Stimulated activated CD4-positive, alpha-beta T cell treated with anti-CD3 and anti-CD28 coated beads, Interleukin-2, amount 100 ng/mL, for 48 hours (primary cell): ENCODE measurements at places on chromosomes 6 and 20.

GRCh38 chr6:130129762-130130246 lies 92.9 kb downstream of the SAMD3 start:
- no peak for DNase-seq

- DNase-seq: no peak
These were observed 340.2 kb downstream of the ARHGAP18 start for GRCh38 chr6:129369737-129370136.

- no peak for DNase-seq
These were observed 71.6 kb downstream of the BANF2 start for GRCh38 chr20:17771206-17772004.

DNA sequence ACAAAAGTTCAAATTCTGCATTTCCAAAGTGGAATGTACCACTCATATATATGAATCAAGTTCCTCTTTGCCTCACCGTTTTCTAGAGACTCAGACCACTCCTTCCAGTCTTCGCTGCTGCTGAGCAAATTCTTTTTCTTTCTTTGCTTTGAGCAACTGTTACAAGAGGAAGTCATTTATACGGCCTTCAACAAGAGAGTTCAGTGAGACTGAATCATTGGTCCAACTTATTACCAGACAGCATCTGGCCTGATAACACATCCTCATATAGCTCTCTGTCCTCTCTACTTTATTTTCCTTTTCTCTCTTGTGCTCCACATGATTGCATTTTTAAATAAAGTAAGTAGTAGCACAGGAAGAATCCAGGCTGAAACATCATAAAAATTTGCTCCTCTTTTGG lies 652.7 kb downstream of the PHF3 start:
- no peak for DNase-seq

GRCh38 chr6:149451376-149452036 lies 33.3 kb downstream of the ZC3H12D start:
- no peak for DNase-seq

- no peak for DNase-seq
These were observed 18.9 kb downstream of the VPS52 start for GRCh38 chr6:33252759-33253158.

GRCh38 chr6:143701349-143702234 lies 23.8 kb downstream of the PHACTR2 start:
- no peak for DNase-seq

DNA sequence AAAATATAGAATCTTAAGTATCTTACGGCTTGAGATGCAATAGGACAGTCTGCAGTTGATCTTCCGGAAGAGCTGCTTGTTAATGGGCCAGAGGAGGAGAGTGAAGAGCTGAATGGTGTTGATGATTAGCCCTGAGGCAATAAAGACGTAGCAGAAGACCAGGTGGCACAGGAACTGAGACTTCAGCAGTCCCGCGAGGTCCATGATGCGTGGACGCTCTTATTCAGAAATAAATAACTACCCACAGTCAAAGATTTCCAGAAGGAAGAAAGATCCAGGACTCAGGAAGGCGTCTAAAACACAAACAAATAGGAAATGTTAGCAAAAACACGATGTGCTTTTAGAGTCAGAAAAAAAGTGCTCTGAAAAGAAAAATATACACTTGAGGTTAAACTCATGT lies 41.9 kb downstream of the AGPAT4 start:
- no peak for DNase-seq

DNA sequence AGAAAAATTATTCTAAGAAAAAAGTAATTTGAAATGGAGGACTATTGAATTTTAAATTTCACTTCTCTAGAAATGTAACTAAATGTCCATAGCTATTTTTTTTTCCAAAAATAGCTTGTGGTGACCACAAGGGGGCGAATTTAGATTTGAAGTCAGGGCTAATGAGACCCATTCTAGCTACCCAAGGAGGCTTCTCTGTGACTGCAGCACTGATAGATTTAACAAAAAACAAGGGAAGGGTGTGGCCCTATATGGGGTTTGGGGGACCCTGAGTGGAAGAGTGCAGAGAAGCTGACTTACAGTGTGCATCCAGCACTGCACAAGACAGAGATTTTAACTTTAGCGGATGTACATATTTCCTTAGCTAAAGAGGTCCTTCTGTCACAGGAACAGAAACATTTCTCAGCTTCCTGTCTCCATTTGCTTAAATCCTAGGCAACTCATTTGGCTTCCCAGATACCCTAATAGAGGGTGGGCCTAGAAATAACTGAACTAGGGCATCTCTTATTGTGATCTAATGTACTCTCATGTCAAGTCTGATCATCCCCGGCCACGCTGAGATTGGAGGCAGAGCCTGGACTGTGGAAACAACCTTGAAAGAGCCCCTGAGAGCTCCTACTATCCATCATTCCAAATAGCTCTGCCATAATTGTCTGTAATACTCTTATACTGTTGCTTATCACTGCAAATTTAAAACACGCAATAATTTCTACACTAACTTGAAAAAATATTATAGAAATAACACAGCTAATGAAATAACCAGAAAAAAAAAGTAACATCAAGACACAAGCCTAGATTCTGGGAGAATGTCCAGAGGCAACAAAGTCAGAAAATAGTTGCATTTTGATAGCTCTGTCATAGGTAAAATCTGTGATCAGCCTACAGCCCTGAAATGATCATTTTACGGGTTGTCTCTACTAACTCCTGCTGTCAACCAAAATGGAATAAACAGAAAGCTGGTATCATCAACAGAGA lies 93.6 kb downstream of the SNAP91 start:
- DNase-seq: no peak

DNA sequence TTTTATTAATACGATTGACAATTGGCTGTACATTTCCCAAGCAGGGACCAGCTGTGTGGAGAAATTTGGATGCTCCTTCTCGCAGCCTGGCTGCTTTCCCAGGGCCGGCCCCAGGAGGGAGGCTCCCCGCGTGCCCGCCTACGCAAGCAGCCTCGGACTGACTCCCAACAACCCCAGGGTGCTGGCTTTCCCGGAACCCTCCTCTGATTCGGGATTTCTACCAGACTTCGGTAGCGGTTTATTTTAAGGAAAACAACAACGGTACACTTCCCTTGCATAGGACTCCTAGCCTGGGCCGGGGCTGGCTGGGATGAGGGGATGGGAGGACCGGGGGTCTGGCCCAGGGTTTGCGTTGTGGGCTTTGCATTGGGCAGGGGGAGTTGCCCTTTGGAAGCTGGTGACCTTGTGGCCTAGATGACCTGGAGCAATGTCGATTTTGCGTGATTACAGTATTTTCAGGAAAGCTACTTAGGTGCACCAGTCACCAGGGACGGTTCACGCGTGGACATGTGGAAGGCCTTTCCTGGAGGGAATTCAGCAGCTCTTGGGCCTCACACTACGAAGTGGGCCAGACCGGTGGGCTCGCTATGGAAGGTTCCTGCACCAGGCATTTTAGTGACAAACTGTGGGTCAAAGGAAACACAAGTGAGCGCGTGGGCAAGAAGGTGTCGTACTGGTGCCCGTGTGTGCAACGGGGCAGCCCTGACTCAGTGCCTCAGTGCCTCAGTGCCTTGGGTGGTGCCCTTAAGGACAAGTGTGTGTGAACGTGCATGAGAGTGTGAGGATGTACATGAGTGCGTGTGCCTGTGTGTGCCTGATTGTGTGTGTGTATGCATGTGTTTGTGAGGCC lies 20.7 kb upstream of the PHACTR3 start:
- DNase-seq: no peak

DNA sequence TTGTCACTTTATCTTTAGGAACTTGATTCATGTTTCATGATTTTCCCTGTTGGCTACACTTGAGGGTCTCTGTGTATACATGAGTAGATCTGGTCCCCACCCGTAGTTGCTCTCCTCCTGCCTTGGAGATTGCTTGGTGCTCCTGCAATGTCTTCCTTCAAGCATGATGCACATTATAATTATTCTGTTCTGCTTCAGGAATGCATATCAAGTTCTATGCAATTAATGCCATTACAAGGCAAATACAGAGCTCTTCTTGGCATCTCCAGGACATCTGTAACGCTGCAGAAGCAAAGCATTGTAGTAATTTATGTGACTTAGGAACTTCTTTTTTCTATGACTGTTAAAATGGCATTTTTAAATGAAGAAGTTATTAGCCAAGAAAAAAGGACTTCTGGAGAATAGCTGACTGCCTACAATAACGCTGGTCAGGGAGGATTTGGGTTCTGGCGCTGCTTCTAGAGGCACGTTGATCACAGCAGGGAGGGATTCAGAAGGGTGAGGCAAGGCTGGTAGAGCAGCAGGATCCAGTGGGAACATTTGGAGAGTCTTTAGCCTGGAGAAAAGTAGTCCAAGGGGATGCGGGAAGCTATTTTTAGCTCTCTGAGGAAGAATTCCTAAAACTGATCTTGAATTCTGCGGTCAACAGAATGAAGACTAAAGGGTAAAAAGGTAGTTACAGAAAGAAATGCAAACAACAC lies 203.6 kb downstream of the PLCB1 start:
- no peak for DNase-seq
